Activated CD4-positive, alpha-beta T cell treated with anti-CD3 and anti-CD28 coated beads, Interleukin-2, amount 50 U/mL, for 48 hours (primary cell): ENCODE measurements at places on chromosomes 5 and 9.

DNA sequence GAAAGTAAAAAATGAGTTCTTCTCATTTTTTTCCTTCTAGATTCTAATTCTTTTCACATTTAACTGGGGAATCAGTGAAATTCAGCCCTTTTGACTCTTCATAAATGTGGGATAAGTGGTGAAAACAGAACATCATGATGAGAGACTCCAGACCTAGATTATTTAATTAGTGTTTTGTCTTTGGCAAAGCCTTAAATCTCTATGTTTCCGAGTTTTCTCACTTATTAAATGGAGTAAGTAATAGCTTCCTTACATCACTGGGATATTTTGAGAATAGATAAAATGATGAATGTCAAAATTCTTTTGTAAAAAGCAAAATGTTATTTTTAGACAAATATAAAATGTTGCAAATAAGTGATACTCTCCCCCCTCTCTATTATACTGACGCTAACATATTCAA, 468.6 kb upstream of the ARRDC3 start:
- no peak for DNase-seq

DNA sequence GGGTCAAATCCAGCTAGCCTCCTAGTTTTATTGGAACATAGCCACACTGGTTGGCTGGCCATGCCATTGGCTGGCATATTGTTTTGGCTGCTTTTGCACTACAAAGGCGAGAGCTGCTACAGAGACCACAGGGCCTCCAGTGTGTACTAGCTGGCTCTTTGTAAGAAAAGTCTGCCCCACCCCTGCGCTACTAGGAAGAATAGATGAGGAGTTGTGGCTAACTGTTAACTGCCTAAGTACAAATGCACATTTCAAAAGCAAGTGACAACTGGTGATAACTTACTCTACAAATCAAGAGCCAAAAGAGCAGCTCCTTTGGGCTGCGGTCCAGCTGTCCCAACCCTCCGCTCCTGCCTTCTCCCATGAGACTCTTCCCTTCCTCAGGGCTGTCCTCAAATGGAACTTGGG, 63.9 kb downstream of the SERINC5 start:
- no peak for DNase-seq

DNA sequence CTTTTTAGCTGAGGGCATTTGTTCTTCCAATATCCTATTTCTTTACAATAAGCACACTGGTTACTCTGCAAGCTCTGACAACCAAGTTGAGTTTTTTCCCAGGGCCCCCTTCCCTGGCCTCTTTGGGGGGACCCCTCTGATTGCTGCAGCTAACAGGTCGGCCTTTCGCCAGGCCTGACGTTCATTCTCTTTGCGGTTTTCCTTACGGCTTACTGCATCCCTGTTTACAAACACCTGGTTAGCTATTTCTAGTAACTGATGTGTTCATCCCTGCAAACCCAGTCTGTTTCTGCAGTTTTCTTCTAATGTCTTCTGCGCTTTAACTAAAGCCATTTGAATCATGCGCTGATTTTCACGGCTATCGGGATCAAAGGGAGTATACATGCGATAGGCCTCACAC, 37.5 kb upstream of the PPP1R26 start:
- DNase-seq: no peak

DNA sequence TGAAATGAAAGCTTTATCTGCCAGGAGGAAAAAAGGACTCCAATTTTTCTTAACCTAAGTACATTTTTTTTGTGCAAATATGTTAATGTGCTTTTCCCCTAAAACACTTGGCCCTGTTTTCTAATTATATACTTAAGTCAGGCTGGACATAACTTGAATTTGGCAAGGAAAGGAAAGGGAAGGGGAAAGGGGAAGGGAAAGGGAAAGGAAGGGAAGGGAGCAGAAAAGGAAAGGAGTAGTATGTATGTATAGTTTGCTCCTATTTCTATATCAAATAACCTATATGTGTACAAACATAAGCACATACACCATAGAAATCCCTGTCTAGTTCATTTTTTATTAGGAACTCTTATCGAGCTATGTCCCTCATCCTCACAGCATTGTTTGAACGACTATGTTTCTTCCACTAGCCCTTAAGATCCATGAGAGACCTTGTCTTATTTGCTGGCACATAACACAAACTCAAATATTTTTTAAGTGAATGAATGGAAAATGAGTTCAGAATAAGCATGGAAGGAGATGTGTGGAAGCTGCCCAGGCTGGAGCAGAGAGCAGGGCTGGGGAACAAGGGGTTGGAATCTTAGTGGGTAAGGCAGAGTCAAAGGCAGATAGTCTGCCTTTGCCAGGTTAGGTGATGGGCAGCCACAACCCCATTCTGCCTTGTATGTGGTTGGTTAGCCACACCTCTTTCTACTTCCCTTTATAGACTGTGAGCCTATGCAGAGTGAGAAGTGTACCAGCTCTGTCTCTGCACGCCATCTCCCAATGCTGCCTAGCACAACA, 70.0 kb downstream of the KLHL3 start:
- DNase-seq: peak; percentile 51

- DNase-seq: no peak
These were observed 1453.3 kb downstream of the MAT2B start for GRCh38 chr5:164958688-164959087.

GRCh38 chr9:130150779-130151382, 21.3 kb upstream of the NCS1 start:
- DNase-seq: no peak

- DNase-seq: no peak
These were observed 124.4 kb downstream of the SSBP2 start for GRCh38 chr5:81626524-81626923.

GRCh38 chr9:89542401-89543021, 44.6 kb upstream of the SEMA4D start:
- no peak for DNase-seq

GRCh38 chr5:168875832-168876231, 296.7 kb upstream of the PANK3 start:
- no peak for DNase-seq

DNA sequence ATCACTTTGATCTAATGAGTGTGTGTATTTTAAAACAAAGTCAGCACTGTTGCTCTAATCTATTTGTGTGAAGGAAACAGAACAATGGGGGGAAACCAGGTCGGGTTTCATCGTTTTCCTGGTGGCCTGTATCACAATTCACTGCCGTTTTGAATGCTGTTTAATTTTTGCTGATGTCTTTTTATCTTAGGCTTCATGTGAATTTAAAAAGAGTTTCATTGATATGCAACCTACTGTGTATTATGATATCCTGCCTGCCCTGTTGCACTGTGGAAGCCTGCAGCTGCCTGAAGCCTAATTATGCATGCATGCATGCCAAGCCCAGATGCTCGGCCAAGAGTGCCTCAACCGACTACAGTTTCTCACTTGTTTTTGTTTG, 307.5 kb downstream of the ZNF608 start:
- no peak for DNase-seq

- no peak for DNase-seq
These were observed 12.1 kb downstream of the JAK2 start for GRCh38 chr9:4997196-4997595.

GRCh38 chr5:174825587-174825986, 101.2 kb downstream of the MSX2 start:
- no peak for DNase-seq

DNA sequence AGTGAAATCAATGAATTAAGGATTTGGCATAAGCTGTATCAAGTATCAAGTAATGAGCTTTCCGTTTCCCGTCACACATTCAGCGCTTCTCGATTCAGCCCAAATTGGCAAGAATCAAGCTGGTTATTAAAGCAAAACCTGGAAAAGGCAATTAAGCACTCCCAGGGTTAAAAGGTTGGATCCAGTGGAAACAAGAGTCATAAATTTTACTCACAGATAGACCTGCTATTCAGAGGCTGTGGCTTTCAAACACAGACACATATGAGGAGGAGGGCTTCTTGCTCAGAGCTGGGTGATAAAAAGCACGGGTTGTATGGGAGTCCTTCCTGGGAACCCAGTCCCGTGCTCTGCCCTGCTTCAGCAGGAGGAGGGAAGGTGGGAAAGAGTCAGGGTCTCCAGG, 112.3 kb upstream of the CXCL14 start:
- no peak for DNase-seq

- no peak for DNase-seq
These were observed 28.1 kb upstream of the C9orf72 start for GRCh38 chr9:27601396-27601795.

DNA sequence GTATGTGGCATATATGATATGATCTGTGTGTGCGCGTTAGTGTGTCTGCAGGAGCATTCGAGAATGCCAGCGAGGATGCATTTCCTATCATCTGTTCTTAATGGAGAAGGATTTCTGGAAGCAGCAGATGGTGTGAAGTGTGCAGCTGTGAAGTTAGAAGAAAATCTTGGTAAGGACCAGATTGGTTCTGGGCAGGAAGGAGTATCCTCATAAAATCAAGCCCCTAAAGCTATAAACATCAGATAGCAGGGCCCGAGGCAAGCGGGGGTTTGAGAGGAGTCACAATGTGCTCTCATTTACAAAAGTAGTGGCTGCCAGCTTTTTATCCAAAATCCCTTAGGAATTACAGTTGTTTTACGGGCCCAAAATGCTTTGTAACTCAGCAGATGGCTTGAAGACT, 40.0 kb downstream of the DAPK1 start:
- DNase-seq: no peak

GRCh38 chr5:67100301-67100700, 96.3 kb downstream of the CD180 start:
- peak; percentile 53 for DNase-seq

GRCh38 chr5:139382807-139383206, 290 bp downstream of the SLC23A1 start:
- DNase-seq: no peak

DNA sequence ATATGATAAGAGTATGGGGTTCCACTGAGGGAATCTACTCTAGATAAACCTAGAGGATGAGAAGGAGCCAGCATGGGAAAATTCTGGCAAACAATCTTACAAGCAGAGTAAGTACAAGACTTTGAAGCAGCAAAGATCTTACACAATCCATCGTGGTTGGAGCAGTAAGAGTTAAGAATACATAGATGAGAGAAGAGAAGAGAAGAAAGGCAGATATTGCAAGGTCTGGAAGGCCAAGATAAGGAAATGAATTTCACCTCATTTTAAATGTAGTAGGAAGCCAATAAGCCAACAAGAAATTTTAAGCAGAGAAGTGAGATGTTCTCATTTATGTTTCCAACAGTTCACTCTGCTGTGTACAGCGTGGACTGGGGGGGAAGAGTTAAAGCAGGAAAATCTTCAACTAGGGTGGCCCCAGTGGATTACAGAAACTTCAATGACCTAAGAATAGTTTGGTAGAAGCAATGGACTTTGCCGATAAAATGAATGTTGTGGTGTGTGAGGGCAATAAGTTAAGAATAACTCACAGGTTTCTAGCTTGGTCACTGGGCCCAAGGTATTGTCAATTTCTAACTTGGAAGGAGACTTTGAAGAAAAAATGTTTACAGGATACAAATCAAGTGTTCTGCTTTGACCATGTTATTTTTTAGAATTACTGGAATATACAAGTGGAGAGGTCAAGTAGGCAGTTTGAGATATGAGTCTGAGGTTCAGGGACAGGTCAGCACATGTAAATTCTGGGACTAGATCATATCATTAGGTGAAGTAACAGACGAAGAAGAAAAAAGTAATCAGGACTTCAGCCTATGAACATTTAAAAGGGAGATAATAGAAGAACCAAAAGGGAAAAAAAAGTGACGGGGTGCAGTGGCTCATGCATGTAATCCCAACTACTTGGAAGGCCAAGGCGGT, 12.1 kb upstream of the ISOC1 start:
- no peak for DNase-seq

- DNase-seq: no peak
These were observed 30.0 kb upstream of the GSN start for GRCh38 chr9:121237916-121238315.

DNA sequence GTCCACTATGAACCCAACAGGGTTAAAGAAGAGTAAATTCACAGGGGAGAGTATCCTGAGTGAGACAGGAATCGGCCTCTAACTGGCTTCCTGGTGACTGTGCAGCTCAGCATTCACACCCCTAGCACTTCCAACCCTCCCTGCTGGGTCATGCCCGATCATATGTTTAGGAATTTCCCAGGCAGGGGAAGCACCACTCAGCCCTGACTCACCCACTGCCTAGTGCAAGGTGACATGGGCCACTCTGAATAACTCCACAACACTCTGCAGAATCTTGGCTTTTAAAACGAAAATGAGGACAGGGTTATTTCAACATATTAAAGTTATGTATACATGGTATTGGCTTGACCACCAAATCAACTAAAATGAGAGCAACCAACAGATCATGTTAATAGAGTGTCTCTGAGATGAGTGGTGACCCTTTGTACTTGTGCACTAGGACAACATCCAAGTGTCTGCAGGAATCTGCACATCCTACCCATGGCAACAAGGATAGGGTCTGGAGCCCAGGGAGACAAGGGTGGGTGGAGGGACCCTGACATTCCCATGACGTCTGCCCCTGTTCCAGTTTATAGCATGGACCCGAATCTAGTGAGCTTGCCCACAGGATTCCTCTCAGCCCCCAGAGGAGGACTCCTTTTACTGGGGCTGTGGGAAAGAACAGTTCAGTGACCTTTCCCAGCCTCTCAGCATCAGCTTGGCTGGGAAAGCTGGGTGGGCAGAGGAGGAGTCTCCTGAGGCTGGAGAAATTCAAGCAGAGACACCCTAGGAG, 485.8 kb downstream of the SEMA5A start:
- no peak for DNase-seq

- DNase-seq: no peak
These were observed 82.7 kb downstream of the BNC2 start for GRCh38 chr9:16787724-16788123.

GRCh38 chr5:95669985-95670384, 12.8 kb downstream of the SPATA9 start:
- no peak for DNase-seq

GRCh38 chr9:115230924-115231515, 113.1 kb upstream of the TNC start:
- no peak for DNase-seq

GRCh38 chr5:125928663-125929062, 494.5 kb upstream of the GRAMD2B start:
- DNase-seq: no peak

GRCh38 chr9:120308495-120308894, 271.5 kb downstream of the CDK5RAP2 start:
- DNase-seq: no peak

DNA sequence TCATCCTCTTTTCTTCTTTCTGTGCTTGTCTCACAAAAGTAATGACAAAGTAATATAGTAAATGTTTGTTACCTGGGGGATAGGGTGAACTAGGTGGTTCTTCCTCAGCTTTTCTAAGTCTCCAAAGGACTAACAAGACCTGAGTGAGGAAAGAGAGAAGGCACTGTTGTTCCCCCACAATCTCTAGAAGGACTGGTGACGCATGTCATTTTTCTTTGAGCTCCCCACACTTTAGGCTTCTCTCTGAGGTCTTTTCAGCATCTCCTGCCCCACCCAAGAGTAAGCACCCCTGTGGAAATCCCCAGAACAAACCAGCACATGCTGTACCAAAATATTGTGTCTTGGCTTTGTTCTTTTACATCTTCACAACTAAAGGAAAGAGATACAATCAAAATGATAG, 2.4 kb upstream of the IL7R start:
- peak; percentile 64 for DNase-seq
